Thymus (tissue), 14 donors: ENCODE measurements at places on chromosomes 11 and 22.

GRCh38 chr11:20373568-20374209 lies 10.2 kb downstream of the HTATIP2 start:
- no peak for DNase-seq

DNA sequence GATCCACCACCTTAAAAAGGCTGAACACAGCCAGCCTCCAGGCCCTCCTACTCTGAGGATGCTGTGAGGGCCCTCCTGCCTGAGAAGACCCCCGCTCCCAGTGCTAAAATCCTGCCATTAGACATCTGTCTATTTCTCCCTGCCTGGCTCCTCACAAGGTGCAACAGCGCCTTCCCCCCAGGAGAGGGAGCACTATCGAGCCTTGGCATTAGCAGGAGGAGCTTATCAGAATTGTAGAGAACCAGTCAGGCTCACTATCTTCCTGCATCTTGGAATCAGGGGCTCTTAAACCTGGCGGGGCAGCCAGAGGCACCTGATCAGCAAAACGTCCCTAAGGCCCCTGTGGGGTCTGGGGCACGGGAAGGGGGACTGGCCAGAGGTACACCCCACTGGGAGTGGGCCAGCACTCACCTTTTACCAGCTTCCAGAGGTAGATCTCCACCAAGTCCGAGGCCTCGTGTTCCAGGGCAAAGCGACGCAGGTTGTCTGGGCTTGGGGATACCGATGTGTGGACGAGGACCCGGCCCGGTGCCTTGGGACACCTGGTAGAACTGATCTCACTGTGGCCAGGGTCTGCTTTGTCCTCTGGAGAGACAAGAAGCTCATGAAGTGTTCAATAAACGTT lies 28.7 kb downstream of the CHRDL2 start:
- peak; percentile 31 for DNase-seq

DNA sequence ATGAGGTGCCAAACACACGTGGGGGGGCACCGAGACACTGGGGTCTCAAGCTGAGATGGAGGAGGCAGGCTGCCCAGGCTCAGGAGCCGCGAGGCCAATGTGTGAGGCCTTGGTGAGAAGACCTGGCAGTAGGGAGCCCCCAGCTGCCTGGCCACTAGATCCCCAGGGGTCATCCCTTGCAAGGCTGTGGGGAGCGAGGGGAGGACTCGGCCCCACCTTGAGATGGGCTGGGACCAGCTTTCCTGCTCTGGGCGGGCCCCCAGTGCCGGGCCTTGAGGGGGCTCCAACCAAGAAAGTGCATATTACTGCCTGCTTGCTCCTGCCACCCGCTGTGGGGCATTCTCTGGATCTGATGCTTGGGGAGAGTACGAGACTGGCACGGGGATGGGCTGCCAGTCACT lies 107.0 kb downstream of the CTTN start:
- DNase-seq = no peak

GRCh38 chr22:18066181-18066859 lies 11.5 kb upstream of the PEX26 start:
- DNase-seq = no peak

DNA sequence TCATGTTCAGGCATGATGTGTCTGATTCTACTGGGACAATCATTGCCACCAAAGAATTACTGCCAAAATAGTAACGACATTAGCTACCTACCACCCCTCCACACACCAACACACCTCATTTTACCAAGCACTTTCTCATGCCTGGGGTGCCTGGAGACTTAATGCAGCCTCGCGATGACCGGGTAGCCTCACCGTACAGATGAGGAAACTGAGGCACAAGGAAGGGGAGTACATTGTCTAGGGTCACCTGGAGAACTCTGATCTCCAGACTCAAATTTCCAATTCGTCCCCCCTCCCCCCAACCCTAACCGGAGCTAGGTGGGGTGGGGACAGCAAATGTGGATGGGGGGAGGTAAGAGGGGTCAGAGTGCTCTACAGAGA lies 2.7 kb upstream of the RTN4RL2 start:
- DNase-seq = no peak
